Daoy (cell line): ENCODE measurements at places on chromosomes 1 and 21. TPM values are rescaled to one million over a fixed set of nuclear protein-coding genes. Genes with fewer than 3 reads are reported as not detected.

DNA sequence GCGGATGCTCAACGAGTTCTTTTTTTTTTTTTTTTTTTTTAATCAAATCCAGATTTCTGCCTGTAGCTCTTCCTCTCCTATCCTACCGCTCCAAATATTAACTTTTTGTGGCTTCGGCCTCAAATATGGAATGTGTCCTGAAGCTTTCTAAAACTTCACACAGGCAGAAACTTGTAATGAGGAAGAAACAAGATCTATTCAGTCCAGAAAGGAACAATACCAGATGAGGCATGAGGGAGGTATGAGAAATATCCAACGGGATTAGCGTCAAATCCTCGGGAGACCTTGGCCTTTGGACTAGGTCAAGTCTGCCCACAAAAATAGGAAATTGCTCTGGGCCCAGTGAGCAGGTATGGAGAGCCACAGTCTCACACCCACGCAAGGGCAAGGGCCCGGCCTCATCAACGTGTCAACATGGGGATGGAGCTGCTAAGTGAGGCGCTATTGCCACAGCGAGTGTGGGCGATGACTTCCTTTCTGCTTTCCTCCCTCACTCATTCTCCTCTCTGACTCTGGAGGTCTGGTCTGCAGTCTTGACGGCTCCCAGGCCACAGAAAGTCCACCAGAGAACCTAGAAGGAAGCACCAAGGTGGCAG, 66.6 kb downstream of the BCAR3 start:
- peak; percentile 61 for DNase-seq

ANXA9 gene
- 0.24 TPM in 1 of 2 replicates, not detected in the other for total RNA-seq

SPRR5 gene
- not detected in 2 replicates for total RNA-seq

- no peak for DNase-seq
Observed at GRCh38 chr1:203609979-203610493, 16.6 kb upstream of the ATP2B4 start.

DNA sequence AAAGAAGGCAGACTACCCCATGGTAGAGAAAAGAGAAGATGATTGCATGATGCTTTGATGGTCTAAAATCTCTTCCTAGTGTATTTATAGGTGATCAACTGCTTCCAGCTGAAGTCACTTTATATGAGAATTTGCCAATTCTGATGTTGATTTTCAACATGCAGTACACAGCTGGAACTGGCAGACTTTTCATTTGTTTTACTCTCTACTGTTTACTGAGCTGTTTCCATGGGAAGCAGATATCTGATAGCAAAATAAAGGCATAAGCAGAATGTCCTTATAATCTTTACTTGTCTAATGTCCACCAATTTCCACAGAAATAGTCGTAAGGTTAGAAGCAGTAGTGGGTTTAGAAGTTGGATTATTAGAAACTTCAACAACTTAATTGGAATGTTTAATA, 74.9 kb downstream of the SYDE2 start:
- DNase-seq = no peak

- DNase-seq = peak; percentile 73
Observed at GRCh38 chr1:8122477-8123407, 96.6 kb upstream of the ERRFI1 start.

GRCh38 chr1:167090314-167090942, at the start of gene GPA33:
GPA33 (minus strand) TSS chr1:167090377; CDS start chr1:167090287, 90 bp downstream.
- DNase-seq = no peak

DNA sequence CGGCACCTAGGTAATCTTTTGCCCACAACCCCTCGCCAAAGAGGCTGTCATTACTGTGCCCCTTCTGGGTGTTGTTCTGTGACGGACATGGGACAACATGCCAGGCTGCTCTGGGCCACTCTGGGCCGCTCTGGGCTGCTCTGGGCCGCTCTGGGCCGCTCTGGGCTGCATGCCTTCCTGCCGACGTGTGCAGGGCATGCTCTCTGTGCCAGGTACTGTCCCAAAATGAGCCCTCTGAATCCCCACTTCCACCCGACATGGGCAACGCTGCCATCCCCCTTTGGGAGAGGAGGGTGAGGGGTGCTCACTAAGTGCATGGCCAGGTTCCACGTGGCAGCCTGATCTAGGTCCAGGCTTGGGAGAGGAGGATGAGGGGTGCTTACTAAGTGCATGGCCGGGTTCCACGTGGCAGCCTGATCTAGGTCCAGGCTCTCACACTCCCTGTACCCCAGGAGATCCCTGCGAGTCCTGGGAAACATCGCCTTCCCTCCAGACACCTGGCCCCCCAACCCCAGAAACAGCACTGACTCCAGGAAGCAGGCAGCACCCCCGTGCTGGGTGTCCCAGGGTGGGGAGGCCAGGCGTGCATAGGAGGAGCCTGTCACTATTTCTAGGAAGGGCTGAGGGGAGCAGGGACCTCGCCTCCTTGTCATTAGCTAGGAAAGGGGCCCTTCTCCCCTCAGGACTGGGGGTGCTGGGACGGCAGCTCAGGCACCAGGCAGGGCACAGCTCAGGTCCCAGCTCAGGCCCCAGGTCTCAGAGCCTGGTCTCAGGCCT, 16.5 kb downstream of the TTC34 start:
- DNase-seq = no peak

DNA sequence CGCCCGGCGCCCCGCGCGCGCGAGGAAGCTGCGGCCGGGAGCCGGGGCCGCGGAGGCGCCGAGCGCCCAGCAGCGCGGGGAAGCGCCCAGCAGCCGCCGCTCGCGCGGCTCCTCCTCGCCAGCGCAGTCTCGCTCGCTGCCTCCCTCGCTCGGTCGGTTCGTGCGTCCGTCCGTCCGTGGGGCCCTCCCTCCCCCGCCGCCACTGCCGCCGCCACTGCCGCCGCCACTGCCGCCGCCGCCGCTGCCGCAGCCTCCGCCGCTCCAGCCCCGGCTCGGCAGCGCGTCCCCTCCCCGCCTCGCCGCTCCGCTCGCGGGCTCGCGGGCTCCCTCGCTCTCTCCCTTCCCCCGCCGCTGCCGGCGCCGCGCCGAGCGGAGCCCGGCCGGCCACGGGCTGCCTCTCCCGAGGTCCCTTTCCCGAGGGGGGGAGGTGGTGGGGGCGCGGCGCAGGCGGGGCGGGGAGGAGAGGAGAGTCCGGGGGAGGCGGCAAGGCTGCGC, at the start of gene KCND3:
Gene KCND3, minus strand, starts transcription at position 138 of the 495 bp plus-strand sequence.
- DNase-seq = peak; percentile 49

KRTAP19-3 gene
- not detected in 2 replicates for total RNA-seq

DNA sequence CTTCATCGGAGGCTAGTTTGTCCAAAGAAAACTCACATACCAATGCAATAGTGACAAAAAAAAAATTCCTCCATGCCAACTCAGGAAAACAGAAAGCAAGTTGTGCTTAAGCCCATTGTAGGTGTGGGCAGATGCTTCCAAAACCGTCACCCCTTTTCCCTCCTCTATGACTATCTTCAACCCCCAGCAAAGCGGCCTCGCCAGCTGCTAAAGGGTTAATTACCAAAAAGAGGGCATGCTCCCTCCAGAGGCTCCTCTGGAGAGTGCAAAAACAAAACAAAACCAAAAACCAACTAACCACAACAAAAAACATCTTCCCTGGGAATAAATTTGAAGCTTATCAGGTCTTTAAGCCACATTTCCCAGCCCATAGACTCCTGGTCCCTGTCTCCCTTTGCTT, 1.2 kb downstream of the LMOD1 start:
- DNase-seq = no peak

XCL2 gene
- not detected in 2 replicates for total RNA-seq

DNA sequence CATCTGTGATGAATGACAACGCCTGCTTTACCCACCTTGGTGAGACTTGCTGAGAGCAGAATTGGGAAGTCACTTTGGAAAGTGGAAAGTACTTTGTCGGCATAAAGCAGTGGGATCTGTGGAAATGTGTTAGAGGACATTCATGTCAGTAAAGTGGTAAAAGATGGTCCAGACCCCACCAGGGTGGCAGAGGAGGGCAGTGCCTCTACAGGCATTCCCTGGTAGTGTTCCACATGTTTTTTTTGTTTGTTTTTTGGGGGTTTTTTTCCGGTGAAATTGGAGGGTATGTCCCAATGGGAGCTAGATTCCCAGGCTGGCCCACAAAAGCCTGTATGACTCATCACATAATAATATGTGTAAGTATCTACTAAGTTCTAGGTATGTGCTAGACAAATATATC, 80.6 kb downstream of the ELAVL4 start:
- DNase-seq = no peak

S100A14 gene
- not detected in 2 replicates for total RNA-seq

DNA sequence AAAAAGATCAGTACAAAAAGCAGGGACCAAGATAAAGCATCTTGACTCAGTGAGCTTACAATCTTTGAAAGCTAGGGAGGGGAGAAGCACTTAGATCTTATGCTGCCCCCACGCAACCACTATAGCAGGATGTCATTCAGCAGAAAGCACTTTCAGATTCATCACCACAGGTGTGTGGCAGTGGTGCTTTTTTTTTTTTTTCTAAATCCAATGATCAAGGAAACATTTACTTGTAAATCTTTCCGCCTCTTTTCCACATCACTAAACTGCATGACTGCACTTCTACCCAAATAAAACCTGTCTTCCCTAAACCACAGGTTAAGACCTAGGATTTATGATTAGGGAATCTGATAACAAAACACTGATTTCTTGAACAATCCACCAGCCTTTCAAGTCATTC, 154.8 kb downstream of the SLC45A1 start:
- no peak for DNase-seq

GRCh38 chr1:209593747-209594146, 10.2 kb downstream of the CAMK1G start:
- DNase-seq = no peak

- DNase-seq = no peak
Observed at GRCh38 chr1:43288058-43288784, 2.8 kb upstream of the C1orf210 start.

GRCh38 chr1:164700683-164701082, 141.7 kb downstream of the PBX1 start:
- no peak for DNase-seq

- DNase-seq = no peak
Observed at GRCh38 chr1:51740652-51741051, 123.8 kb downstream of the OSBPL9 start.

DNA sequence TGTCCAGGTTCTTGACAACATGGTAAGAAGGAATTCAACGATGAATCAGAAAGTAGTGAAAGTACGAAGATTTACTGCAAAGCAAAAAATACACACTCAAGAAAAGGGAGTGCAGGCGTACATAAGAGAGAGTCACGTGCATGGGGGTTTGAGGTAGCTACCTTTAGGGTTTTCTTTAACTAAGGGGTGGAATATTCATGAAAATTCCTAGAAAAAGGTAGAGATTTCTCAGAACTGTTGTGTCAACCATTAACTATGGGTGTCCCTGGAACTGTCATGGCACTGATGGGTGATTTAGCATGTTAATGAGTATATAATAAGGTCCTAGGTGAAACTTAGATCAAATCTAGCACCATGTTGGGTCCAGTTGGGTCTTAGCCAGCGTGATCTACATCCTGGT, 22.5 kb upstream of the SYDE2 start:
- no peak for DNase-seq
